ENCODE measurements at places on chromosomes 3 and 15. TPM values are rescaled to one million over a fixed set of nuclear protein-coding genes. Genes with fewer than 3 reads are reported as not detected.

The SQOR gene
- 62.1 TPM for total RNA-seq

The THBS1 gene
- total RNA-seq = 4,139 TPM

The C15orf62 gene
- 0.19 TPM for total RNA-seq

The SELENOK gene
- total RNA-seq = 40.5 TPM

The VGLL3 gene
- total RNA-seq = 129 TPM

The DUOX2 gene
- total RNA-seq = 0.80 TPM

The GUCA1C gene
- not detected for total RNA-seq

The UACA gene
- total RNA-seq = 55.9 TPM

The DLEC1 gene
- total RNA-seq = 1.9 TPM

The TGM4 gene
- not detected for total RNA-seq

The SERPINI2 gene
- not detected for total RNA-seq

The HYAL1 gene
- total RNA-seq = 11.2 TPM

The CPNE9 gene
- not detected for total RNA-seq

The ZNF80 gene
- total RNA-seq = not detected

All from mesenteric fat pad (tissue), 1 donor.